ENCODE measurements at places on chromosomes 3 and 15.

DNA sequence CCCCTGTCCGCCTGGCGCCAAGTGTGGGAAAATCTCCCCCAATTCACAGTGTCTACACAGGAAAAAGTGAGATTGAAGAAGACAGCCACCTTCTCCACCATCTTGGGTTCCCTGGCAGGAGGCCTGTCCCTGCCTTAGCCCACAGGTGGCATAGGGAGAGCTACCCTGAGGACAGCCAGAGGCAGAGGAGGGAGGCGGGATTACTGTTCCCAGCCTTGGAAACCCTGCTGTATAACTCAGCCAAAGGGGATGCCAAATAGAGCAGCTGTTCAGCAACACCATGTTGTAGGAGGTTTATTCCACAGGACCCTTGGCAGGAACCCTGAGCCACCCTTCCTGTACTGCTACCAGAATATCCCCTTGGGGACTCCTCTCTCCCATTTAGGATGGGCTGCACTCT, 54.8 kb downstream of the PAK2 start:
- DNase-seq: no peak

DNA sequence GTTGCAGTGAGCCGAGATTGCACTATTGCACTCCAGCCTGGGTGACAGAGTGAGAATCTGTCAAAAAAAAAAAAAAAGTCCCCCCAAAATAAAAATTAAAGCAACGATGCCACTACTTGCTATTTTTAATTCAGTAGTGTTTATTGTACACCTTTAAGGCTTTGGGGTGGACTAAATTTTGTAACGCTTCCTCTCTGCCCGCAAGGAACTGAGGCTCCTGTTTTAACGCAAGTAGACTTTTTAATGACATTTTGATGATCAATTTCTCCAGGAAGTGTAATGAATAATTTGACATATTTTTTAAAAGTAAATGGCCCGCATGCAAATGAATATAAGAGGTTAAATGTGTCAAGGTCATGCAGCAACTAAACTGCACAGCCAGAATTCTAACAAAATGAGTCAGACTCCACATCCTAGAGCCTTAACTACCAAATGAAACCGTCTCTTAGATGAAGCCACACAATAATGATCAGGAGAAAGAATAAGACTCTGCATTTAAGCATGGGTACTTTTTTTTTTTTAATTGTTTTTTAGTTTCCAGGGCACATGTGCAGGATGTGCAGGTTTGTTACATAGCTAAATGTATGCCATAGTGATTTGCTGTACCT, 96.8 kb upstream of the LMOD3 start:
- DNase-seq: no peak

- DNase-seq: no peak
Observed at GRCh38 chr3:138717348-138717747, 108.8 kb downstream of the FAIM start.

DNA sequence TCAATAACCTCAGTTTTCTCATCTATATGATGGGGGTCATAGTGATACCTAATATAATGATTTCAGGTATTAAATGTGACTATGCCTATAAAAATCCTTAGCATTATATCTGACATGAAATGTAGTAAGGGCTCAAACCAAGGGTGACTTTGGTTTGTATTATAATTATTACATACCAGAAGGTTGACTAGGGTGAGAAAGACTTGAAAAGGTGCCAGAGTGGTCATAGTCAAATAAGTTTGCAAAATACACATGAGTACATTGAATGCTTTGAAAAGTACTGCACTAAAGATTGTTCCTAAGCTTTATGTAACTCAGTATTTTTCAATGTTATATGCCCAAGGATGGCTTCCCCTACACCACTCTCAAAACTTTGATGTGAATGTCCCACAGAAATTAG, 297.2 kb downstream of the ARPP21 start:
- DNase-seq: no peak

- DNase-seq: no peak
Observed at GRCh38 chr15:68112706-68113105, 58.6 kb downstream of the PIAS1 start.

DNA sequence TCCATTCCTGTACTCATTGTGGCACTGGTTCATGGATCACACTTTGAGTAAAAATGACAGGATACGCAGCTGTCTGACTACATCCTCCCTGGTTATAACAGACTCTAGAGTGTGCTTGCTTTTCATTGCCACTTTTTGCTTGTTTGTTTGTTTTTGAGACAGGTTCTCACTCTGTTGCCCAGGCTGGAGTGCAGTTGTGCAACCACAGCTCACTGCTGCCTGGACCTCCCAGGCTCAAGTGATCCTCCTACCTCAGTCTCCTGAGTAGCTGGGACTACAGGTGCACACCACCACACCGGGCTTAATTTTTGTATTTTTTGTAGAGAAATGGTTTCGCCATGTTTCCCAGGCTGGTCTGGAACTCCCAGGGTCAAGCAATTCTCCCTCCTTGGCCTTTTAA, 89.3 kb upstream of the ROBO2 start:
- no peak for DNase-seq

GRCh38 chr15:66498501-66499386, 1.2 kb upstream of the SNAPC5 start:
- DNase-seq: no peak

GRCh38 chr3:160260587-160261270, 35.5 kb downstream of the C3orf80 start:
- no peak for DNase-seq

DNA sequence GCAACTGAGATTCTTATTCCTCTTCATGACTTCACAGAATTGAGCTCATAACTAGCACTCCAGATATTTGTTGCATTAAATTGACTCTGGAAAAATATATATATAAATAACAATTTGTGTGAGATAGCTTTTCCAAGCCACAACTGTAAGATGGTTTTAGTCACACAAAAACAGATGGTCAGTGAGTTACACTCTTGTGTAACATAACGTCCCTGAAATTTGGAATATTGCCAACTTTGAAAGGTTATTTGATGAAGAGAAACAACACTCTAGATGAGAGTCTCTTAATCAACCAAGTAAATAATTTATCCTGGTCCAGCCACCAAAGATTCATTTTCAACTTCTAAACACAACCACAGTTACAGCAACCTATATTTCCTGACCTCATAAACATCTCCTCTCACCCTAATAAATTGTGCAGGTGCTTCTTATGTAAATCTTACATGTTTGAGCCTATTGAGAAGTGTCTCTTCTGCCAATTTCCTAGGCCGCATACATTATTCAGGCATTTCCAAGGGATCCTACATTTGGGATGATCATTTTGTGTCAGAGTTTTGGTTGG, 84.9 kb upstream of the ACP3 start:
- no peak for DNase-seq

- DNase-seq: no peak
Observed at GRCh38 chr3:184697845-184698244, 14.0 kb downstream of the MAGEF1 start.

DNA sequence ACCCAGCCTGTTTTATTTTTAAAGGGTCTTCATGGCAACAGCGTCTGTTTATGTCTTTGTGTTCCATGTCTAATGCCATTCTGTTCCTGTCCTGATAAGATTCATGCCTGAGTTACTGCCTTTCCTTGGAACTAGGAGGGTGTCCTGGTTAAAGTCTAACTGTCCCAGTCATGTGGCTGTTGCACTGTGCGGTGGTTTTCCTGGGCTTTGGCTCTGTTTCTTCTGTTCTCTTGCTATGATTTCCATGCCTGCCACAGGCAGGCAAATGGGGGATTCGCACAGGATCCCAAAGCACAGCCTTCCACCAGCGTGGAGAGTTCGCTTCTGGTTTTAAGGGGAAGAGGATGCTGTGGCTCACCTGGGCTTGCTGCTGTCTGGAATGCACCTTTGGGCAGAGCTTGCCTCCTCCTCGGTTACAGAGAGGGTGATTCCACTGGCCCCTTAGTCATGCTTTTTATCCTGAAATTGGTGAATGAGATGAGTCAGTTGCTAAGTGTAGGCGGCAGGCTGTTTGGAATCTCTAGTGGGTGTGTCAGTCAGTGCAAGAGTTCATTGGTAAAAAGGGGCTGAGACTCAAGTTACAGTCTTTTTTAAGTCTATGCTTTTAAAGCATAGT, 86.8 kb downstream of the CCK start:
- no peak for DNase-seq
